ENCODE measurements at places on chromosomes 7 and 10.
A peak's percentile ranks its signal among the peaks of the same experiment; 100 is the strongest.

DNA sequence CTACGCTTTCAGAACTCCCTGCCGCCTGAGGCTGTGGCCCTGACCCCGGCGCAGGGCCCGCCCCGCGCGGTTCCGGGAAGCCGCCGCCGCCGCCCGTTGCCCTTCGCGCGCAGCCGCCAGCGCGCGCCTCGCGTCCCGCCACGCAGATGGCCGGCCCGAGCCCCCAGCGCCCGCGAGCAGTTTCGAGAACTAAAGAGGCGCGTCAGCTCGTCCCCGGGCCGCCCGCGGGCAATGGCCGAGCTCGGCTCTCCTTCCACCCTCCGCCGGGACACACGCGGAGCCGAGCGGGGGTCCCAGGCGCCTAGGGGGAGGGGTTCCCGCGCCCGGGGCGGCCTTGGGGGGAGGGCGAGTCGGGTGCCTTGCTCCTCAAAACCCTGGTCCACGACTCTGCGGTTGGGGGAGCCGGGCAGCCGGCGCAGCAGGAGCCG lies 1.8 kb downstream of the HNRNPF start:
- peak; percentile 28 for DNase-seq

DNA sequence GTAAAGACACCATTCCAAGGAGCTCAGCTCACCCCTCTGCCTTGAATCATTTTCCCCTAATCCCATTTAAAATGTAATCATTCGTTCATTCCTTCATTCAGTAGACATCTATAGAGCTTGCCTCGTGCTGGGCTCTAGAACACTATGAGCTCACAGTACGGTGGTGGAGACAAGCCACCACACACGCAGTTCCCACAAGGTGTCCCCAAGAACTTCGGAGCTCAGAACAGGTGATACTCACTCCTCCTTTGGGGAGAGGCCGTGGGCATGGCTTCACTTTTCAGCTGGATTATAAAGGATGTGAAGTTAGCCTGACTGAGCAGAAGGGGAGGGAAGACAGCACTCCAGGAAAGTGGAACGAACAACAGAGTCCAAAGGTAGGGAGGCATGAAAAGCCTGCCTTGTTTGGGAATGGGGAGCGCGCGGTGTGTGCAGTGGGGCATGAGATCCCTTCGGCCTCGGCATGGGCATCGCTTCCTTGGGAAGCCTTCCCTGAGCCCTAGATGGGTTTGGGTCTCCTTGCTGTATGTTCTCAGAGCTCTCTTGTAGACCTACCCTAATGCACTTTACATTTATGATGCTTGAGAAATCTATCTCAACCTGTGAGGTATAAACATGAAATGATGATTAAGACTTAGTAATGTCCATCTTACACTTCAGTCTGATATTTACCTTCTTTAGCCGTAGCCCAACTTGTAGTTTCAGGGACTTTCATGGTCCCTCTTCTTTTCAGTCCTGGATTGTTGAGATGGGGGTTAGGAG lies 809 bp upstream of the OGA start:
- peak; percentile 58 for DNase-seq

DNA sequence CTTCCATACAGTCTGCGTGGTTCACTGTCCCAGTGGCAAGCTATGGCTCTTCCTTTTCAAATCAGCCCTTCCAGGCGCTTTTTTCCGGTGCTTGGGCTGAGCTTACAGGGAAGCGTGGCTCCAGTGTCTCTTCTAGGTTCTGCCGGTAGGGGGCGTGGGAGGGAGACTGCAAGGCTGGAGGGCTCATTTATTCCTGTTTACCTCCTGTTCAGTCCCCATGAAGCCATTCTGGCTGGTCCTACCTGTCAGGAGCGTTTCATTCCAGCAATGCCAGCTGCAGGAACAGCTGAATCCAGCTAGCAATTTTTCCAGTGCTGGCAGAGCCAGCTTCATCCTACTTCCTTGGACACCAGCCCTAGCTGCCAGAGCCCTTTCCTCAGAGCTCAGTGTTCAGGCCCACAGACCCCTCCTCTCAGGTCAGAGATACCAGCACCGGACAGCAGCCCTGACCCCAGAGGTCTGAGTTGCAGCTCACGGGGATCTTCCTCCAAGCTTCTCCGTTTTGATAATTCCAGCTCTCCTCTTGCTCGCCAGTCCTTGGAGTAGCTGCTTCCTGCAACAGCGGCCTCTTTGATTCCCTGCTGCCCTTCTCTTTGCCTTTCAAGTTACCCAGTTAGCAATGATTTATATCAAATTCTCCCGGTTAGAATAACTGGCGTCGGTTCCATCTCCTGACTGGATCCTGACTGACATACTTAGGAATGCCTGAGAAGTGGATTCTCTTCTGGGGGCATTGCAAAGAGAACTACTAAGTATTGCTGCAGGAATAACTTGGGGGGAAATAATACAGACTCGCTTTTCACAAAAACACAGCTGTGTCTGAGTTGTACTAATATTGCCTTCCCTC lies 129.8 kb downstream of the FRMD4A start:
- DNase-seq, result peak; percentile 55

DNA sequence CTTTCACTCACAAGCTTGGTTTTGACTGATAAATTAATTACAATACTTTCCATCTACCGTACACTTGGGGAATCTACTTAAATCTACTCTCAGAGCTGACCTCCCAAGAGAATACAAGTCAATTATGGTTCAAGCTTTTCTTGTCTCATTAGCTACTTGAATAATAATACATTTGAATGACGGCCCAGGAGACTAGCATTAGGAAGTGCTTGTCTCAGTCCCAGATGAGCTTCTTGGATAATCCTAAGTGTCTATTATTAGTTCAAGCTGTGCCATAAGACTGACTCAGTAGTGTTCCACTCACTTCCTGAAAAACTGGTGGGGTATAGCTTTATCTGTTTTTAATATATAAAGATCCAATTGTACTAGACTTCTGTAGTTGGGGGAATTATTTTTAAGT lies 100.2 kb downstream of the GNAT3 start:
- DNase-seq, result no peak

DNA sequence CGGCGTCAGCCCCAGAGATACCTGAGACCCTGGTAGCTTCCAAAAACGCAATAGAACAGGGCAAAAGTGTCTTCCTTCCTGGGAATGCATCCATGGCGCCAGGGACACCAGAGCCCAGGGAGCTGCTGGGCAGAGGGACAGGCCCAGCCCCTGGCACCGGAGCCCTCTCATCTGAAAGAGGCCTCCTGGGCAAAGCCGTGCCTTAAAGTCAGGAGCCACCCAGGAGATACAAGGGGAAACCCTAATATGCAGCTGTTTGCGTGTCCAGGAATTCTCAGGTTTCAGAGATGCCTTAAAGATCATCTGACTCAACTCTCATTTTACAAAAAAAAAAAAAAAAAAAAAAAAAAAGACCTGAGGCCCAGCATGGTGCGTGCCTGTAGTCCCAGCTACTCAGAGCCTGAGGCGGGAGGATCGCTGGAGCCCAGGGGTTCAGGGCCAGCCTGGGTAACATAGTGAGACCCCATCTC lies 28.0 kb downstream of the NUDT1 start:
- no peak for DNase-seq

DNA sequence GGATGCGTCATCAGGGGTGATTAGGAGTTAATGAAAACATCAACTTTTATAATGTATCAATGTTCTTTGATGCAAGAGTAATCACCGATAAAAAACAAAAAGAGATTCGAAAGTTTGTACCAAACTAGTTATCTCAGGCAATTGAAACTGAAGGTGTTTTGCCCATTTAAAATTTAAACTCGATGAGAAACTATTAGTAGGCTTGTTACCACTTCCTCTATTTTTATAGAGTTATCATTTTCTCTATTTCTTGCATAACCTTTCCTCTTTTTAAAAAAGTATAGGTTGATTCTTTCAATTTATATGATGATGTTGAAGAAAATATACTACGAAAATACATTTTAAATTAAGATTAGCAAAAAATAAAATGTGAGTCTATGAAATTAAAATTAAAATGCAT lies 597.3 kb upstream of the POT1 start:
- DNase-seq, result no peak

- DNase-seq, result no peak
Observed at GRCh38 chr7:46360296-46360695, 439.2 kb upstream of the IGFBP3 start.

GRCh38 chr10:86673827-86674581 lies 5.7 kb downstream of the LDB3 start:
- no peak for DNase-seq

- no peak for DNase-seq
Observed at GRCh38 chr7:91731976-91732375, 148.5 kb downstream of the MTERF1 start.

GRCh38 chr7:51102828-51103227 lies 213.8 kb downstream of the COBL start:
- no peak for DNase-seq

DNA sequence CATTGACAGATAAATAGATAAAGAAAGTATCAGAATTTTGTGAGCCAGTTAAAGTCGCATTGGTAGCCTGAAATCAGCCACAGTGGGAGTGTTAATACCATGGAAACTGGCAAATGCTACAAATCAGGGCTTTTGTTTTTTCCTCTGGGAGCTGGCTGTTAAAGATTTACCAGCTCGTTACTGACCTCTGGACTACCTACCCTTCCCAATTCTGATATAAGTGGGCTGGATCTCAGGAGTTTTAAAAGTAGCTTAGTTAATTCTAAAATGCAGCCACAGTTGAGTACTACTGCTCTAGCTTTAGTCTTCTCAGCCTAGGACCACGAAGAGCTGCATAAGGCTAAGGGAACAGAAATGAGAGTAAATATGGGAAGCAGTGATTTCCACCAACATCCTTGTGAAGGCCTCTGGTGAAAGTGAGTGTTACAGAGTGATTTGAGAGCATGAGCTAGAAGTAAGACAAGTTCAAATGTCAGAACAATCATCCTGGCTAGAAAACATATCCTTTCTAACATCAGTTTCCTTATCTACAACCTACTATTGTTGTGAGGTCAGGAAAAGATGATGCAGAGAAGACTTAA lies 53.2 kb downstream of the A1CF start:
- no peak for DNase-seq

- DNase-seq, result peak; percentile 84
Observed at GRCh38 chr10:113126229-113127201, 176.5 kb downstream of the TCF7L2 start.

GRCh38 chr7:130942211-130942964 lies 208.4 kb upstream of the KLF14 start:
- DNase-seq, result peak; percentile 31

GRCh38 chr10:8424555-8425211 lies 370.2 kb downstream of the GATA3 start:
- no peak for DNase-seq

- no peak for DNase-seq
Observed at GRCh38 chr7:26723129-26723528, 141.3 kb downstream of the SKAP2 start.

GRCh38 chr7:150903606-150904005 lies 51.3 kb downstream of the AOC1 start:
- DNase-seq, result no peak

GRCh38 chr7:151782598-151783448 lies 94.1 kb downstream of the PRKAG2 start:
- peak; percentile 94 for DNase-seq

GRCh38 chr10:112815269-112816032 lies 134.6 kb upstream of the TCF7L2 start:
- no peak for DNase-seq

- DNase-seq, result no peak
Observed at GRCh38 chr7:73520673-73521635, 1.1 kb downstream of the BAZ1B start.

DNA sequence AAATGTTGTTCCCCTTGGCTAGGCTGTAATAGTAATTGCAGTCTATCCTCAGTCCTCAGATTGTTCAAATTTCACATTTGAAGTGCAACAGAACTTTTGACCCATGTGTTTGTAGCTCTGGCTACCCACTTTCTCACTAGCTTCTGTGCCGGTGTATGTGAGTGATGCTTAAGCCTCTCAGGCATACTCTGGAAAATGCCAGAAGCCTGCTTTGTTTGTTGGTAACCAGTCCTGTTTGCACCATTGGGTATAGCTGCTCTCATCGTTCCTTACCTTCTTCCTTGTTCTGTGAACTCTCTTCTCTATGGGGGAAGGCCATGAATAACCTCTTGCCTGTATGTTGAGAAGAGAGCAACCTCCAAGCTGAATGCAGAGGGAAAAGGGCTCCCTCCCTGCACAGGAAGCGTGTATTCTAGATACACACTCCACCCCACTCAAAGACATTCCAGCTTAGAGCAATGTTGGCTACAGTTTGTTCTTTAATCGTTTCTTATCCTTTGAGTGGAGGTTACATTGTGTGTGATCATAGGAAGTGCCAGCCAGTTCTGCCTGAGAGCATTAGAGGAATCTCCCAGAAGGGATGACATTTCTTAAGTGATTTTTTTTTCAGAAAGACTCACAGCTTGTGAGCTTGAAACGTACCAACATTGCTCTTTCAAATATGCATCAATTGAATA lies 40.5 kb downstream of the C1QL3 start:
- no peak for DNase-seq

DNA sequence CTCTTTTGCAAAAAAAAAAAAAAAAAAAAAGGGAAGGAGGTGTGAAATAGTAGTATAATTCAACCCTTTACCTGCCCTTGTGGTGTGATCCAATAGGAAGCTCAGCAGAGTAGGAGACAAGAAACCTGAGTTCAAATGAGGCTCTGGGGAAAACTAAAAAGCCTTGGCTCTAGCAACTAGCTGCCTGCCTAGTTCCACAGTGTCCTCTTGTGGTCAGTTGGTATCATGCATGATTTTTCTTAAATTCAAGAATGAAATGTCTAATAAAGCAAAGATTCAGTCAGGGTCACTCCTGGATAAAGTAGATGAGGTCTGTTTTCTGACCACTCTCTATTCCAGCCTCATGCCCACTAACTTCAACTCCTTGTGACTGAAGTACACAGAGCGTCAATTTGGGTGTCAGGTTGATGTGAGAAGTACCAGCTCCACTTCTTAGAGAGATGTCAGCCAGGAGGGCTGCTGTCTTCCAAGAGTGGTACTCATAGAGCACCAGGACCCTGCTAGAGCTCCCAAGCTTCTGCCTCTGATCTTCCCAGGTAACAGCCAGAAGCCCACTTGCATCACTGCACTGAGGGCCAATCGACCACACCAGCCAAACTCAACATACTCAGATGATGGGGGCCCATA lies 10.5 kb downstream of the LSM5 start:
- DNase-seq, result peak; percentile 64

DNA sequence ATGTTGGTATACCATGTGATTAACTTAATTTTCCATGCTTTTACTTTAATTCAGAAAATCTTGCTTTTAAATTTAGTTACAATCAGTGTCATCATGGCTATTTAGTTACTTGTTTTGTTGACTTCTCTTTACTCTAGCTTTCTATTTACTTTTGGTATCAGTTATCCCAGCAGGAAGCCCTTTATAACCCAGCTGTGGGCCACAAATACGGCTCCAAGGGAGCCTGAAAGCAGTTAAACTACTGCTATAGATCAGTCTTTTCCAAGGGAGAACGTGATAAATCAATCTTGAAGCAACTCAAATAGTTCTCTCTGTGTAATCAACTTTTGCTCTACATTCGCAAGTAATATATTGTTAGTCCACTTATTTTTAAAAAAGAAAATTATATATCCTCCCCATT lies 287.4 kb downstream of the CACNA2D1 start:
- DNase-seq, result peak; percentile 51

DNA sequence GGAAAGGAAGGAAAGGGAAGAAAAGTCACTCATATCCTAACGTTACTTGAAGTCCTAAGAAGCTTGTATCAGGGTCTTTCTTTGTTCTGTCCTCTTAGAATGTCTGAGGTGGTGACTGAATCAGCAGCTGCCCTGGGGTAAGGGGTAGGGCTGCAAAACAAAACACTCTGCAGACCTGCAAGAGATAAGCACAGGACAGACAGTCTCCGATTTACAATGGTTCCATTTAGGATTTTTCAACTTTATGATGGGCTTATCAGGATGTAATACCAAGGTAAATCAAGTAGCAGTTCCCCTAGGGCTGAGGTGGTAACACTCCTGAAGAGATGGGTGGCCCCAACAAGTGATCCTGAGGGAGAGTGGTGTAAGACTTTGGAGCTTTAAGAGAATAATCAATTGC lies 16.5 kb downstream of the KDM7A start:
- no peak for DNase-seq

Data from HEK293T (cell line).